ENCODE measurements at places on chromosomes 1 and 21. TPM values are rescaled to one million over a fixed set of nuclear protein-coding genes. Genes with fewer than 3 reads are reported as not detected.

DNA sequence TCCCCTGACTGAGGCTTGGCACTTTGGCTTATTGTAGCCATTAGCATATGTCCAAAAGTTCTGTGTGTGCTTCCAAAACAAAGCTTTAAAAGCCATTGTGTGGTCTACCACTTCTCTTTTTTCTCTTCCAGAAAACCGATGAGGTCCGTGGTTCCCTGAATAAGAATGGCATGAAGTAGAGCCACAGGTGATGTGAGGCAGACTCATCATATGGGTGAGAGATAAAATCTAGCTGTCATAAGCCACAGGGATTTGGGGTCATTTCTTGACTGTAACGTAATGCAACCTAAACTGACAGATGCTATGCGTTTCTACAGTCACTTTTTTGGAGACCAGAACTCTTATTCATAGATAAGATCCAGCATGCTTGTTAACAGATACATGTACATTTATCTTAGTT lies 7.0 kb upstream of the GREM2 start:
- no peak for DNase-seq

The TRIM17 gene
- total RNA-seq = not detected

- no peak for DNase-seq
Measured at GRCh38 chr1:172141341-172141881, 279.1 kb upstream of the C1orf105 start.

- DNase-seq = peak; percentile 99
Measured at GRCh38 chr21:41961282-41961701, 7.5 kb upstream of the C2CD2 start.
